Kidney (tissue), 22 donors: ENCODE measurements at places on chromosomes 1 and 21. TPM values are rescaled to one million over a fixed set of nuclear protein-coding genes. Genes with fewer than 3 reads are reported as not detected.

The LAX1 gene
- total RNA-seq = 6.9 TPM

The PLD5 gene
- total RNA-seq = 0.47 TPM

The SYNJ1 gene
- total RNA-seq = 24.3 TPM

The PMF1 gene
- total RNA-seq = 65.6 TPM

The LEMD1 gene
- 6.5 TPM for total RNA-seq

The DCDC2B gene
- not detected for total RNA-seq

DNA sequence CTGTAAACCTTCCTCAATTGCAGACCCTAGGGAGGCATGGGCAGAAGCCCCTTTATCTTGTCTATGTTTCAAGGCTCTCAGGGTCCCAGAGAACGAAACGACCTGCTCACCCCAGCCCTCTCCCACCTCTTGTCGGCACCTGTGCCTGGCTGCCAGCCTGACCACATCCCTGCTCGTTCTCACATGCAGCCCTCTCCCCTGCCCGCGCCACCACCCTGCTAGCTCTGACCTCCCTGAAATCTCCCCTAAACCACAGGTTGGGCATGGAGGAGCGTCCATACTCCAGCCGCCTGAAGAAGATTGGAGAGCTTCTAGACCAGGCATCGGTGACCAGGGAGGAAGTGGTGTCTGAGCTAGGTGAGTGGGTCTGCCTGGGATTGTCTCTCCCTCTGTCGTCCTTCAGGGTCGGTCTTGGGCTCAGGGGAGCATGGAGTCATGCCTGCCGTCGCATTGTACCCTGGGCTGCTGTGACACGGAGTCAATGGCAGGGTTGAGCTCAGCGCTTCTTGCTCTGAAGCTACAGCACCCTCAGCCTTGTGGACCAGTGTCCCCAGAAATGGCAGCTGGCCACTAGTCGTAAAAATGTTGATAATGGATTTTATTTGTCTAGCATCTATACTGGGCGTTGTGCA is 3.6 kb downstream of the ADPRS start:
- H3K27me3 ChIP-seq = no peaks in the 10 kb centered on the region
- DNase-seq = no peak
- no peak overlapping the region for H3K4me3 ChIP-seq
- H3K4me1 ChIP-seq = peaks cover 18% of the 10 kb centered on the region
- no peak overlapping the region for H3K27ac ChIP-seq

DNA sequence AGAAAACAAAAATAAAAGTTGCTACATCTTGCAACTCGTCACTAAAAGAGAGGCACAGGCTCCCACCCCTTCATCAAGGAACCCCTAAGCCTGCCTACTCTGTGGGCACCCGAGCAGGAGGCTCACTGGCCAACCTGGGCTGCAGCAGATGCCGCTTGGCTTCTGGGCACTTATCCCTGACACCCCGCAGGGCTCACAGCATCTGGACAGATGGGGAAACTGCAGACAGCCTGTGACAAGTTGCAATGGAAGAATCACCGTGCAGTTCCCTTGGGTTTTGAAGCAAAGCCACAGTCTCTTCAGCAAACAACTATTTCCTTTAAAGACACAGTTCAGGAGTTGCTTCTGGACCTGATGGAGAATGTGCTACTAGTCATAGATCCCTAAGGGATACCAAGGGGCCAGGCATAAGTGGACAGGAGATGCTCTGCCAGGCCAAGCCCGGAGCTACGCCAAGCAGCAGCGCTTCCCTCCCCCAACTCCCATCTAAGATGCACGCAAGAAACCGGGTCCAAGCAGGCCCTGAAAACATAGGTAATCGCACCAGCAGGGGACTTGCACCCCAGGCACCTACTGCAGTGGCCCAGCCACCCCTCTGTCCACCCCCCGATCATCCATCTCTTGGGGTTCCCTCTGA is 170.6 kb downstream of the NPHP4 start:
- H3K4me3 ChIP-seq = no peak overlapping the region
- H3K27me3 ChIP-seq = no peaks in the 10 kb centered on the region
- H3K36me3 ChIP-seq = no peaks in the 10 kb centered on the region
- H3K27ac ChIP-seq = no peak overlapping the region
- DNase-seq = no peak
- no peaks in the 10 kb centered on the region for H3K4me1 ChIP-seq

GRCh38 chr21:28215214-28215954 is 777.3 kb downstream of the LTN1 start:
- H3K27ac ChIP-seq = no peak overlapping the region
- H3K36me3 ChIP-seq = no peaks in the 10 kb centered on the region
- DNase-seq = no peak
- H3K27me3 ChIP-seq = no peaks in the 10 kb centered on the region
- H3K4me3 ChIP-seq = no peak overlapping the region

DNA sequence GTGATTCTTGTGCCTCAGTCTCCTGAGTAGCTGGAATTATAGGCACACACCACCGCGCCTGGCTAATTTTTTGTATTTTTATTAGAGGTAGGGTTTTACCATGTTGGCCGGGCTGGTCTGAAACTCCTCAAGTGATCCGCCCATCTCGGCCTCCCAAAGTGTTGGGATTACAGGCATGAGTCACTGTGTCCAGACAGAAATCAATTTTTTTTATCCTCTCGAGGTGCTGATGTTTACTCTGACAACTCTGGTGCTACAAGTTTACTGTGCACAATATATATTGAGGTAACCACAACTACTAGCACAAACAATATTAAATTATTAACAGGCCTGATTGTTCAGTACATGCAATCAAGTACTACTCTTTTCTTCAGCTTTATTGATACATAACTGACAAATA is 39.7 kb downstream of the F13B start:
- no peak overlapping the region for H3K27ac ChIP-seq
- H3K27me3 ChIP-seq = no peaks in the 10 kb centered on the region
- no peak overlapping the region for H3K4me3 ChIP-seq
- H3K4me1 ChIP-seq = no peaks in the 10 kb centered on the region
- H3K36me3 ChIP-seq = no peaks in the 10 kb centered on the region
- DNase-seq = no peak

- H3K4me1 ChIP-seq = no peaks in the 10 kb centered on the region
- H3K4me3 ChIP-seq = no peak overlapping the region
- no peak for DNase-seq
- no peak overlapping the region for H3K27ac ChIP-seq
- H3K27me3 ChIP-seq = no peaks in the 10 kb centered on the region
Observed at GRCh38 chr1:30305061-30305460, 418.3 kb downstream of the MATN1 start.

DNA sequence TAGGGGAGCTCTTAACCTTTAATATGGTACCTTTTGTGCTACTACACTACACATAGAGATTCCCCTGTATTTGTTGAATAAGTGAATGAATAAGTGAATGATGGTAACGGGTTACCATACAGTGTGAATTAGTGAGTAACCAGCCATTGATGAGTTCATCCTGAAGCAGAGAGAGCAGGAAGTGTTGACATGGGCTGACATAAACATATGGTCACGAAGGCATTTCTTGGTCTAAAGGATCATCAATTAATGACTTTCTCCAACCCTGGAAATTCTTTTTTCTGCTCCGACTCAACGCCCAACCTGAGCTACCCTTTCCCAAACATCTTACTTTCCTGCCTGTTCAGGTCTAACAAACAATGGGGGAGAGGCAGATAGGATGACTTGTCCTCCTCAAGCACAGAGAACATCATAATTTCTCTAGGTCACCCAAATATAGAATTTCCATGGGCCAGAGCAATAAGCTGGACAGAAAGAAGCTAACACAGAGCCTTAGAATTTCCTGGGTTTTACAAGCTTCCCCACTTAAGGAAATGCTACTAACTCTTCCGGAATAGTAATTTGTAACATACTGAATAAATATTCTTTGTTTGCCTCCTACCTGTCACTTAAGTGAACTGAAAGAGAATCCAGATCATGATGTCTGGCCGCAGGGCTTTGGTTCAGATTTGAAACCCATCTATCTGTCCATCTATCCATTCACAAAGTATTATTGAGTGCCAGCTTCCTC is 114.7 kb upstream of the NGF start:
- H3K4me1 ChIP-seq = peaks cover 5% of the 10 kb centered on the region
- no peaks in the 10 kb centered on the region for H3K27me3 ChIP-seq
- H3K4me3 ChIP-seq = no peak overlapping the region
- H3K27ac ChIP-seq = no peak overlapping the region

GRCh38 chr1:230572121-230573105 is 69.9 kb upstream of the COG2 start:
- no peak overlapping the region for H3K4me3 ChIP-seq
- peak; percentile 82 for DNase-seq
- H3K36me3 ChIP-seq = no peaks in the 10 kb centered on the region
